ENCODE measurements at places on chromosomes 2 and 18.

DNA sequence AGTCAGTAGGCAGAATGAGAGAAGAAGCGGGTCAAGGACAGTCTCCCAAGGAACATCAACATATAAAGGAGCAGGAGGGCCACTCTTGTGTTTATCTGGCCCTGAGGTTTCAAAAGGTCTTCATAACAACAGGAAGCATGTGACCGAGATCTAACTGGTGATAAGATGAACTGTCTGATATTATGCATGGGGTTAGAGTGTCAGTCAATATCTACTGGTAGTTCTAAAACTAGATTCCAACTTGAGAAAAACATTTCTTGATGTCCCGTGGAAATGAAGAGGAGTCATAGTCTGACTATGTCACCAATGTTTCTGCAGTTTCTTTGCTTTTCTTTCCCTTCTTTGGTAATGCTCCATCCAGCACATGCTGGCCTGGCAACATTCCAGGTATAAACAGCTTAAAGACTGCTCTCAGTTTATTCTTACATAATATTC lies 77.5 kb upstream of the ITPRID2 start:
- no peak for DNase-seq

- no peak for DNase-seq
Observed at GRCh38 chr18:74949611-74950010, 259.3 kb downstream of the PTGR3 start.

DNA sequence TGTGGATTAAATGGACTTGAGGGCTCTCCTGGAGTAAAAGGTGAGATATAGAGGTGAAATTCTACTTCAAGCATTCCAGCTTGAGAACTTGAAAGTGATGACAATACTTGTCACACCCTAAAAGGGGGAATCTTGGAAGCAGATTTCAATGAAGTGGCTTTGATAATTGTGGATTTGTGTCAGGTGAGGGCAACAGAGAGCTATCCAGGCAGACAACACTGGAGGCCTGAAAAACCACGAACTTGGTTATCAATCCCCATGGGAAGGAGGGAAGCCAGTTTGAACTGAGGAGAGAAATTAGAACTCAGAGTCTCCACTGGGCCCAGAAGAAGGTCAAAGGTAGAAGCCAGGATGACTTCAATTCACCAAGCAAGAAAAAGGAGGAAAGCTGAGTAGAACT lies 263.9 kb downstream of the FIGN start:
- DNase-seq, result no peak

DNA sequence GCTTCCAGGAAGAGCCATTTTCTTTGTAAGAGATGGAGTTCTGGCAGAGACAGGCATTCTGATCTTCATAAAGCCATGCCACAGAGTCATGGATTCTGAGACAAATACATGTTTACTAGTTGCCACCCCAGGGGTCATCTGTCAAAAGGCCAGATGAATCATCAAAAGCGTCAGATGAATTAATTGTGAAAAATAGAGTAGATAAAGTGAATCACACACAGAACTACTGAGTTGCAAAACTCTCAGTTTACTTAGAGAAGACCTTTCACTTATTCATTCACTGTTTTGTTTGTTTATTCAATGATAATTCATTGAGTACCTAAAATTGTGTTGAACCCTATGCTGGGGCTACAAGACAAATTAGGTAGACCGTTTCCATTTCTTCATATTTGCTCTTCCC lies 157.7 kb upstream of the SERPINE2 start:
- no peak for DNase-seq

GRCh38 chr18:78939734-78940494 lies 39.7 kb upstream of the SALL3 start:
- no peak for DNase-seq

DNA sequence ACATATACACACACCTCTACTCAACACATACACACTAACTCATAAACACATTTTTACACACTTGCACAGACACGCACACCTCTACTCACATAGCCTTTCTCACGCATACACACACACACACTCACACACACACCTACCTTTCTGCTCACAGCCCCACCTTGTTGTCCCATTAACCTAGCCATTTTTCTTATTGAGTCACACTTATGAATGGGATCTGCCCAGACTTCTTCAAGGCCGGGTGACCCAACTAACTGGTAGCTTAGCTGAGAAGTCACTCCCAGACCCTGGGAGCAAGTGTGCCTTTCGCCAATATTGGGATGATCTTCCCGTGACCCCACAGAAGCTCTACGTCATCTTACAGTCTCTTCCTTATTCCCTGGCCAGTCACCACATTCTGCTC lies 192.2 kb downstream of the NCK2 start:
- DNase-seq, result no peak

- no peak for DNase-seq
Observed at GRCh38 chr18:60232541-60232940, 140.0 kb downstream of the MC4R start.

DNA sequence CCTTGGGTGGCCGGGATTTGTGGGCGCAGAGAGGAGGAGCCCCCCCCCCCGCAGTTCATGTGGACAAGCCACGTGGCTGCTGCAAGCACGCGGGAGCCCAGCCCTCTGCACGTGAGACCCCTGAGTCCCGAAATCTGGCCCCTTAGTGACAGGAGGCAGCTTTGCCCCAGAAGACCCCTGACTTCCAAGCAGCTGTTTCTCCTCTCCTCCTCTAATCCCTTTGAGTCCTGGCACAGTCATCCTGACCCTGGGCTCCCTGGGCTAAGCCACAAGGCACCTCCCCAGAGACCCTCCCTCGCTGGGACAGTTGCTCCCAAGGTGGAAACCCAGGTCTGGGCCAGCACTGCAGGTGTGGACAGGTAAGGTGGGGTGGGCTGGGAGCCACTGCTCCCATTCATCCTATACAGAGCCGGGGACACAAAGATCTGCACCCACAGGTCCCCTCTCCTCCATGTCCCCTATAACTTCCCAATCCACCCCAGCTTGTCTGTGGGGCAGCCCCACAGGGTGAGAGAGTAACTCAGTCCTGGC lies 923 bp downstream of the TEKT4 start:
- DNase-seq, result no peak

DNA sequence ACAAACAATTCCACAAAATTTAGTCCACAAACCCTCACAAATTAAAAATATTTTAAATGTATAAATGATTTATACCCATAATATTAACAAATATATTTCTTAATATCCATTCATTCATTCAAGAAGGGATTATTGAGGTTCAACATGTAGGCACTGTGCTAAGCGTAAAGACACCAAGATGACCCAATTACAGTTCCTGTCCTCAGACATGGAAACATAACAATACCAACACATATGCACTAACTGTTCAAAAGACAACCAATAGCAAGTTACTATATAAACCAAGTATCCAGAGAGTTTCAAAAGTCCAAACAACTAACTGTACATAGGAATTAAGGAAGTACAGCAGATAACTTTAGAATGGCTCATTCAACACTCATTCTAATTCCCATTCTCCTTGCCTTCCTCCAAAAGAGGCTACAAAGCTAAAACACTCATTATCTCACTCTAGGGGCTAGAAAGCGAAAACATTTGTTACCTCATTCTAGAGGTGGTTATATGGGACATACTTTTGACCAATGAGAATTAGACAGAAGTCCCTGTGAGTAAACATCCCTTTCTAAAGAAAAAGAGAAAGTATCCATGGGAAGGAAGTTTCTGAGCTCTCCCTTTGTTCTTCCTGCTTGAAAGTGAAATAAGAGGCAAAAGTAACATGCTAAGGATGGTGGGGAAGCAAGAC lies 292.4 kb downstream of the ZEB2 start:
- no peak for DNase-seq

GRCh38 chr2:171171808-171172207 lies 11.1 kb upstream of the TLK1 start:
- no peak for DNase-seq

DNA sequence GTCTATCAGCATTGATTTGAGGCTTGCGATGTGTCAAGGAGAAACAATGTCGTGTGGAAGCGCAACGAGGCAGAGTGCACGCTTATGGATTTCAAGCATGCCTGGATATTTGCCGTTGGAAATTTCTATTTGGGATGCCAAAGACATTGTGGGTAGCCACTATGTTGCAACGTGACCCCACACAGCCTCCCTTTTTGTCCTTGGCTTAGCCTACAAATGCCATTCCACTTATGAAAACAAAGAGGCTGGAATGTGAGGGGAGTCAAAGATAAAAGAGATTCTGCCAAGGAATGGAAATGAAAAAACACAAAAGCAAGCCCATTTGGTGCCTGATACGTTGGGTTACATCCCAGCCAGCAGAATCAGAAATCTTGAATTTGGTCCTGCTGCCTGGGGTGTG lies 721.2 kb downstream of the GALR1 start:
- DNase-seq, result no peak

DNA sequence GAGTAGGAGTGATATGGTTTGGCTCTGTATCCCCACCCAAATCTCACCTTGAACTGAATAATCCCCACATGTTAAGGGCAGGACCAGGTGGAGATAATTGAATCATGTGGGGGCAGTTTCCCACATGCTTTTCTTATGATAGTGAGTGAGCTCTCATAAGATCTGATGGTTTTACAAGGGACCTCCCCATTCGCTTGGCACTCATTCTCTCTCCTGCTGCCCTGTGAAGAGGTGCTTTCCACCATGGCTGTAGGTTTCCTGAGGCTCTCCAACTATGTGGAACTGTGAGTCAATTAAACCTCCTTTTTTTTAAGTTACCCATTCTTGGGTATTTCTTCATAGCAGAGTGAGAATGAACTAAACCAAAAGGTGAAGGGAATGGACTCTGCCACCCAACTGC lies 207.5 kb downstream of the LOXHD1 start:
- DNase-seq, result no peak

GRCh38 chr18:24231773-24232735 lies 93.2 kb downstream of the CABYR start:
- no peak for DNase-seq

- DNase-seq, result no peak
Observed at GRCh38 chr2:112843288-112843687, 6.7 kb upstream of the IL1B start.

DNA sequence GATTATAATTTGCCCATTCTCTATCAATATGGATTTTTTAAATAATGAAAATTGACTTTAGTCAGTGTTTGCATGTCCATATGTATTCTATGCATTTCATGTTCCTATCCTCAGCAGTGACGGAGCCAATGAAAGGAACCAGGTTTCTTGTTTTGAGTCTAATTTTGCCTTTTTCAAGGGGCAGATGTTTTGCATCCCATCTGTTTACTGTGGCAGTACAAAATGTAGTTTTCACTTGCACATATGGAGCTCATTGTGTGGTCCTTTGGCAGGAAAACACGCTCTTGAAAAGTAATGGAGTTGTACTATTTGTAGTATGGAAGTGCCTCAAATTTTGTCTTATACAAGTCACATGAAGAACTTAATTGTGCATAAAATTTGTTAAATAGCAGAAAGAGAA lies 127.8 kb downstream of the AGPS start:
- DNase-seq, result no peak

GRCh38 chr2:100660851-100661584 lies 98.2 kb downstream of the PDCL3 start:
- no peak for DNase-seq

DNA sequence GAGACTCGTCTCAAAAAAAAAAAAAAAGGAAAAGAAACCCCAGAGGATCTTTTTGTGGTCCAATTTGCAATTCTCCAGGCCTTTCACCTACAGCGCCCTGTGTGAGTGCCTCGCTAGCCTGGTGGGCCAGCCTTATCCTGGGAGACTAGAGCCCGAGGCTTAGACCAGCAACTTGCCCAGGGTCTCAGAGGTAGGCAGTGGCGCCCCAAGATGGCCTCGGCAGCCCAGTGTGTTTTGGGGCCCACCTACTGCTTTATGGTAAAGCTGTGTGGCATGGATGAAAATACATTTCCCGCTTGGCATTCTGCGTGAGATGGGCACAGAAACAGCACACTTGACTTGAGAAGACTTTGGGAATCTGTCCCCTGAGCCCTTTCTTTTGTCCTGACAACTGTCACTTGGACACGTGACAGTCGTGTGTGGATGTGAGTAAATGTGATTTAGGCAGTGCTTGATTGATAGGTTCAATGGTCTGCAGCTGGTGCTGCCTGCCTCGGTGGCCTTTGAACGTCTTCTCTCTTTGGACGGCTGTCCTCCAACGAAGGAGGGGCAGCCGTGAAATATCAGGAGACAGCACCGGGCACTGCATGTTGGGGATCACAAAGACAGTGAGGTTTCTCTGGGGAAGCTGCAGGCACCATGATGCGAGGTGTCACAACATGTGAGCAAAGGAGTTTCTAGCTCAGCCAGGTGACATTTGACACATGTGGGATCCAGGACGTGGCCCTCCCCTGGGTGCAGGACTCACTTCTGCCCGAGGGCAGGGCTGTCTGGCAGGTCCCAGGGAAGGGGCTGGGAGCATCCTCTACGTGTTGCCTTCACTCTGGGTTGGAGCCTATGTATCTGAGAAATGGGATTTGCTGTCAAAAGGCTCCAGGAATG lies 209.5 kb upstream of the TWIST2 start:
- no peak for DNase-seq

DNA sequence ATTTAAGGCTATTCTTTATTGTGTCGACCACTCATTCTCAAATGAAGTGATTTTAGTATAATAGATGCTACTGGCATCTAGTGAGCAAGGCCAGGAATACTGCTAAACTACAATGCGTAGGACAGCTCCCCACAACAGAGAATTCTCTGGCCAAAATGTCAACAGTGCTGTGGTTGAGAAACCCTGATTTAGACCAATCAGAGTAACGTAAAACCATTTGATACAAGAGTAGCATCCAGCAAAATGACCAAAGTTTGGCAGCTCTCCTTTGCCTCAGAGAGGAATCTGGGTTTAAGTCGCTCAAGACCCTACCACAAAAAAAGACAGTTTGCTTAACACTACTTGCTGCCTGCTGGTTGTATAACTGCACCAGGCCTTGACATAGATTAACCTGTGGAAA lies 37.0 kb upstream of the TTN start:
- no peak for DNase-seq

DNA sequence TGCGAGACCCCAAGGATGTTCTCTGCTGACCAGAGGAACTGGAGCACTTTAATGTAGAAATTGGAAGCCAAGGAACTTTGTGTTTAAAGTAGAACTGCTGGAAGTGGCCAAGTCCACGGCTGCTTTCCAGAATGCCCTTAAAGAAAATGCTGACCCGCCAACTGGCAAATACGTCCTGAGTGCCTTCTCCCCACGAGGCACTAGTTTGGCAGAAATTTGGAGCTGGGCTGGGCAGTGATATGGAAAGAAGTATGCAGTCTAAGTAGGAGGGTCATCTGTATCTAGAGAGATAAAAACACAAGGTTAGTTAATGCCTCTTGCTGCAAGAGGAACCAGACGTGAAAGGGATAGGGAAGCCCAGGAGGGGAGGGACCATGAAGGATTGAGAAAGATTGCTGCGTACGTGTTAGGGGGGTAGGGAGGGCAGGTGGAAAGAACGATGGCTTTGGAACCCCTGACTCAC lies 59.3 kb upstream of the RFX8 start:
- DNase-seq, result no peak

DNA sequence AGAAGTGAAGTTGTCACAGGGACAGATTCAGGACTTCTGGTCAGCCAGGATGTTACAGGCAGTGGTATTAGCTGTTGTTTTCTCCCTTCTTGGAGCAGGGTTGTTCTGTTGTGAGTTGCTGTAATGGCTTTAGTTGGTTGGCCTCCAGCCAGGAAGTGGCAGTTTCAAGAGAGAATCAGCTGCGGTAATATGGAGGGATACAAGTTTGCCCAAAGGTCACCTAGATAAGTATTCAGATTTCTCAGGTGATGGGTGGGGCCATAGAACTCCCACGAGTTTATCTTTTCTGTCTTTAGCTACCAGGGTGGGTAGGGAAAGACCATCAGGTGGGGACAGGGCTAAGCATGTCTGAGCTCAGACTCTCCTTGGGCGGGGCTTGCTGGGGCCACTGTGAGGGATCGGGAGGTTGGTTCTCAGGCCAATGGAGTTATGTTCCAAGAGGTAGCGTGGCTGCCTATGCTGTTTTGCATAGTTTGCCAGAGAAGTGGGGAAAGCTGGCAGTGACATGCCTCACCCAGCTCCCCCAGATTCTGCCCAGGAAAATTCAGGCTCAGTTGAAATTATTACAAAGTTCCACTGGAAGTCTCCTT lies 640.4 kb upstream of the CHAC2 start:
- DNase-seq, result no peak

All from stimulated activated CD4-positive, alpha-beta T cell treated with anti-CD3 and anti-CD28 coated beads, Interleukin-1b, Interleukin-23, amount 100 ng/mL, for 4 hours (primary cell).